Stimulated activated CD4-positive, alpha-beta T cell treated with anti-CD3 and anti-CD28 coated beads, Interleukin-4, amount 100 ng/mL, for 4 hours (primary cell): ENCODE measurements at places on chromosomes 4 and X.

DNA sequence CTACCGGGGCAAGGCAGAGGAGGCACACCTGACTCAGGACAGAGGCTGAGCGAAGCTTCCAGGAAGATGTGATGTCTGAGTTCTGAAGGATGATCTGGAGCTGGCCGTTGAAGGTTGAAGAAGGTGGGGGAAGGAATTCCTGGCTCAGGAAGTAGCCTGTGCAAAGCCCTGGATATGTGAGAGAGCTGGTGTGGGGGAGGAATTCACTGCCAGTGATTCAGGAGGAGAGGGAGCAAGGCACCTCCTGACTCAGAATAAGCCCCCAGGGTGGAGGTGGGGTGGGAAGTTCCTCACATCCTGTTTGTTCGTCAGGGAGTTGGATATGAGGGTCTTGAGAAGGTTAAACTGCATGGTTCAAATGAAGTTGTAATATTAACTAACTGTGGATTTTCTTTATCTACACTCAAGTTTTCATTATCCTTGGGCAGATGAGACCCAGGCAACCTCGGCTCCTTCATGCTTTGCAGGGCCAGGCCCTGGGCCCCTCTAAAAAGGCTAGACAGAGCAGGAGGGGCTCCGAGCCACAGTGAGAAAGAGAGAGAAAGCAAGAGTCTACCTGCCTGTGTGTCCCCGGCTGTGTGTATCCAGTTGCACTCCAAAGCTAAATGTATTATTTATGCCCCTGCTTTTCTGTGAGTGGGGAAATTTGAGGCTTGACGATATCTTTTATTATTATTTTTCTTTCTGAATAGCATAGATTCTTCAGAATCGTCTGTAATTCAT lies 7.1 kb downstream of the NHSL2 start:
- DNase-seq, result no peak

GRCh38 chr4:146945556-146946374 lies at the start of gene TTC29:
TTC29 (minus strand) TSS chr4:146945864; CDS start chr4:146939895, 5,969 bp downstream.
- peak; percentile 83 for DNase-seq

GRCh38 chr4:40587826-40588225 lies 41.8 kb downstream of the RBM47 start:
- no peak for DNase-seq

DNA sequence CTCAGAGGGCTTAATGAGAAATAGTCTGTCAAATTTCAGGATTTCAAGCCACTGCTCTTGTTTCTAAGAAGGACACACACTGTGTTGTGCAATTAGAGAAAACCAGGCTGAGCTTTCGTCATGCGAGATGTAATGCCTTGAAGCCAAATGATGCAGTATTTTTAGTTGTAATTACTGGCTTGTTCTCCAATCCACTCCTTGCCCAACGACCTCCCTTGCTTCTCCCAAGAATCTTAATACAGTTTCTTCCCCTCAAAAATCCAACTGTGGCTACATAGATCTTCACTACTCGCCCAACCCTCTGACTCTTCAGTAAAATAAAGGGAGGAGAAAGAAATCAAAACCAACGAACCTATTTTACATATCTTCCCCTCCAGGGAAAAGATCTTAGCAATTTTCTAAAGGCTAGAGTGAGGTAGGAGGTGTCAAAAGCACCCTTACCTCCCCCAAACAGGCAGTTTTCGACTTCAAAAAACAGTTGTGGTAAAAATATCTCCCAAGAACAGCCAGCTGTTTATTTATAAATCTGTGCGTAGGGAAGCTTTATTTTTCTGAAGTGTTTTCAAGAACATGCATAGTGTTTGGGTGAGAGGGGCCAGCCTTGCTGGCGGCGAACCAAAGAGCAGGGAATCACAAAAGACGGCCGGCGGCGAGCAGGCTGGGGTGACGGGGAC lies 68.7 kb downstream of the MGST2 start:
- DNase-seq, result no peak

GRCh38 chr4:30718021-30718542 lies 2.1 kb upstream of the PCDH7 start:
- DNase-seq, result no peak

GRCh38 chrX:108216405-108216804 lies 124.8 kb downstream of the ATG4A start:
- DNase-seq, result no peak

GRCh38 chrX:100413229-100413628 lies 3.2 kb upstream of the PCDH19 start:
- DNase-seq, result peak; percentile 1

- DNase-seq, result no peak
These were observed 2.4 kb upstream of the SLC9A6 start for GRCh38 chrX:135982860-135983259.

DNA sequence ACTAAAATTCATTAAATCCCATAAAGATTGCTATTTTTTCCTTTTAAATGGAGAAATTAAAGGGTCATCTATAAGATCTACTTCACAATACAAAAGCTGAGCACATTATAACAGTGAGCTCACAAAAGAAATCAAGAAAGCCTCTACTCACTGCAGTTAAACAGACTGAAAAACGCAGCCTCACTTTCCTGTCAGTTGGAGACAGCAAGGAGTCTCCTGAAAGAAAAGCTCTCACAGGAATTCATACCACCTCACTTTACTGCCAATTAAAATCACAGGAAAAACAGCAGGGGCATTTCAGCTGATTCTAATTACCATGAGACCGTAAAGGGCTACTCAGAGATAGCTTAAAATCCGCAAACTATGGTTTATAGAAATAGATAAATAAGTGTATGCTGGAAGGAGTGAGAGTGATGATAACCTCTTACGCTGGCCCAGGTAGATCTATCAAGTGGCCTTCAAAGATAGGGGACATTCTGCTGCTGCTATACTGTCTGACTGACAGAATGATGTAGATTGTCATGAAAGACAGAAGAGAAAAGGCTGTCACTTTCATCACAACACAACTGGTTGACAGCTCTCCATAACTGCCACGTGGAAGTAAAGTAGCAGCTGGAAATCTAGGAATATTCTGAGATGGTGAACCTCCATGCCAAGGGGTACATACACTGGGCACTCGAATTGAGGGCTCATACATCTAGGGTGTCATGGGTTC lies 1333.7 kb upstream of the DIAPH2 start:
- no peak for DNase-seq

DNA sequence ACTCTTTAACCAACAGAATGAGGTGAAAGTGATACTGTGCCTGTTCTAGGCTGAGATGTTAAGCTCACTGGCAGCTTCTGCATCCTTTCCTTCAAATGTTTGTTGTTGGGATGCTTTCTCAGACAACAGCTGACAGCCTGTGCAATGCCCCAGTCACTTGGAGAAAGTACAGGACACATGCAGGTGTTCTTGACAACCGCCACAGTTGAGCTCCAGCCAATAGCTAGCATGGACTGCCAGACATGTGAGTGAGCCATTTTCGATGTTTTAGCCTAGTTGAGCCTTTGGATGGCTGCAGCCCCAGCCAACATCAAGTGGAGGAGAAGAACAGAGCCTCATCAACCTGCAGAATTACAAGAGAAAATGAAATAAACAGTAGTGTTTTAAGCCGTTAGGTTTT lies 94.1 kb upstream of the PPP3CA start:
- no peak for DNase-seq

DNA sequence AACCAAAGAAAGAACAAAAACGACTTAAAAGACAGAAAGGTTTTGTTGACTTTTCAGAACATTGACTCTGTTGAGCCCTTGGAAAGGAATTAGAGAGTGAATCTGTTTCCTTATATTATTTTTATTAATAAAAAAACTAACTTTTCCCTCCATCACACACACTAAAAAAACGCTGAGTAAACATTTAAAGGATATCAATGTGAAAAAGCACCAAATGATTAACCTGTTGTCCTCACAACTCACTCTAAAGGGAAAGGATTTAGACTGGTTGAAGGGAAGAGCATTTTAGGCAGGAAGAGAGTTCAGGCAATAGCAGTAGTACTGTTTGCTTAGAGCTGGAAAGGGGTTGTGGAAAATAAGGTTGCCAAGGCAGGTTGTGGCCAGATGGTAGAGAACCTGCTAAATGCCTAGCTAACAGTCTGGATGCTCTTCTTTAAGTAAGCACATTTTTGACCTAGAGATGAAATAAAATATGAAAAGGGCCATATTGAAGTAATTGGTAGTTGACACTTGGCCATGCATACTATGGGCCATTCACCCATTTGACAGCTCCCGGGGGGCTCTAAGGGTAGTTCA lies 98.0 kb upstream of the NDP start:
- DNase-seq, result no peak

- DNase-seq, result no peak
These were observed 1.8 kb downstream of the ARHGAP4 start for GRCh38 chrX:153924149-153924861.
